ENCODE measurements at places on chromosomes 7 and 10.

GRCh38 chr10:30176776-30177533 is 117.6 kb upstream of the JCAD start:
- no peaks in the 10 kb centered on the region for H3K36me3 ChIP-seq
- no peak overlapping the region for H3K4me3 ChIP-seq

DNA sequence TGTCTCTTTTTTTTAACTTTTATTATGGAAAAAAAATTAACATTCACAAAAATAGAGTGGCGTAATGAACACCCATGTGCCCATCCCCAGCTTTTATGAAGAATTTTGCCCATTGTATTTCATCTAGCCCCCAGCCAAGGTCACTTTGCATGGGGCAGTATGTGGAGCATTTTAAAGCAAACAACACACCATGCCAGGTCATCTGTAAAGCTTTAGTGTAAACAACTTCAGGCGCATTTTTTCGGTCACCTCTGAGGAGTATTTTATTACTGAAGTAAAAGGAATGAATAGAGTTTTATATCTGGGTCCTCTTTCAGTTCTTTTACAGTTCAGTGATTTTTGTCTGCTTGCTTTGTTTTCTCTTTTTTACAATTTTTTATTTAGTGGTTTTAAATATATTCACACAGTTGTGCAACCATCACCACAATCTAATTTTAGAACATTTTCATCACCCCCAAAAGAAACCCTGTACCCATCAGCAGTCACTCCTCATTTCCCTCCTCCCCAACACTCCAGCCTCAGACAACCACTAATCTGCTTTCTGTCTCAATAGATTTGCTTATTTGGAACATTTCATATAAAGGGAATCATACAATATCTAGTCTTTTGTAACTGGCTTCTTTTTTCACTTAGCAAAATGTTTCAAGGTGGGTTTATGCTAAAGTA is 87.9 kb downstream of the SLC37A3 start:
- no peaks in the 10 kb centered on the region for H3K4me1 ChIP-seq
- DNase-seq, result no peak
- no peaks in the 10 kb centered on the region for H3K36me3 ChIP-seq
- no peak overlapping the region for H3K4me3 ChIP-seq

- no peaks in the 10 kb centered on the region for H3K4me1 ChIP-seq
- H3K36me3 ChIP-seq, result no peaks in the 10 kb centered on the region
- H3K4me3 ChIP-seq, result no peak overlapping the region
- H3K27me3 ChIP-seq, result no peaks in the 10 kb centered on the region
Measured at GRCh38 chr7:87570178-87570577, 30.5 kb downstream of the ABCB1 start.

GRCh38 chr10:24912215-24912614 is 40.2 kb downstream of the PRTFDC1 start:
- no peak overlapping the region for H3K4me3 ChIP-seq
- H3K36me3 ChIP-seq, result no peaks in the 10 kb centered on the region
- no peaks in the 10 kb centered on the region for H3K4me1 ChIP-seq
- no peaks in the 10 kb centered on the region for H3K27me3 ChIP-seq
- DNase-seq, result no peak
- no peak overlapping the region for H3K27ac ChIP-seq

DNA sequence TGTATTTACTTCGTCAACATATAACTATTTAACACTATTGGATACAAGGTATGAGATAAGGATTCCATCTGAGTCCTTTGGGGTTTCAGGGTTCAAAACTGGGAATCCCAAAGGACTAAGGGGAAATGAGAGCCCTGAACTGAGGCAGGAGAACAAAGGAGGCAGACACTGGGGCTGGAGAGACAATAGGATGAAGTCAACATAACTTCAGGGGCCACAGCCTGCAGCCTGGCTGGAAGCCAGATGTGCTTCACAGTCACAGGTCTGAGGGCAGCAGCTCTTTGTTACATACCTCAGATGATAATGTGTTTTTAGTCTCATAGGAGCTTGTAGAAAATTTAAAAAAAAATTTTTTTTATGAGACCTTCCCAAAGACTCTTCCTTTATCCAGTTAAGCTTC is 73.3 kb downstream of the NRF1 start:
- H3K27ac ChIP-seq, result no peak overlapping the region
- no peaks in the 10 kb centered on the region for H3K27me3 ChIP-seq
- no peak for DNase-seq
- no peaks in the 10 kb centered on the region for H3K4me1 ChIP-seq
- no peak overlapping the region for H3K4me3 ChIP-seq

- no peaks in the 10 kb centered on the region for H3K36me3 ChIP-seq
- DNase-seq, result no peak
- H3K27me3 ChIP-seq, result peaks cover 27% of the 10 kb centered on the region
- H3K4me3 ChIP-seq, result no peak overlapping the region
Measured at GRCh38 chr7:44320141-44320540, 5.3 kb downstream of the CAMK2B start.

DNA sequence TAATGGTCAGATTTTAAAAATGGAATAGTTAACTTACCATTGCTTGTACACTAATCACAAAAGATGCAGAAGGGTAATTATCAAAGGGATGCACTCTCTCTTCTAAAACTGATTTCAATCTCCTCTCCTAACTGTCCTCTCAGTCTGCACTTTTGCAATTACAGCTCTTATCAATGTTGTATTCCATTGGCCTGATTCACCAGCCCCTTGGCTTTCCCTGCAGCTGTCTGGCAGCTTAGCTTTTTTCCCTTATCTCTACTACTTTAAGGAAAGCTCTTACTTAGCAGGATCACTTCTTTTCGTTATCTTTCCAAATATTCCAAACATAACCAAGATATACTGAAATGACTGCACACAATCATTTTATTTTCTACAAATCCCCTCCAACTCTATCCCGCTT is 448.8 kb downstream of the GRM8 start:
- no peak overlapping the region for H3K4me3 ChIP-seq
- H3K27me3 ChIP-seq, result no peaks in the 10 kb centered on the region

DNA sequence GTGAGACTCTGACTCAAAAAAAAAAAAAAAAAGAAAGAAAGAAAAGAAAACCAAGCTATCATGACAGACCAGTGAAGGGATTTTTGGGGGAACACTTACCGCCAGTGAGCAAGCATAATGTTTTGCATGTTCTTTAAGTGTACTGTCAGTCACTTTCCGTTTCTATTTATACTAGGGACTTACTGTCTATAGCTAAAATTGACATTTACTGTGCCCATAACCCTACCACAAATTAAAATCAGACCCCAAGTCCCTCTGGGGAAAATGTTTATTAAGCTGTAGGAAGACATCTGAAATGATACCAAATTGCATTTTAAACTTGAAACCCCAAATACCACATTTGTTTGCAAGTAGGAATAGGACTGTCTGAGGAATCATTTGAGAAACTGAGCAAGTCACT is 252.8 kb downstream of the TRIL start:
- peak; percentile 48 for DNase-seq
- H3K4me1 ChIP-seq, result peaks cover 5% of the 10 kb centered on the region
- H3K4me3 ChIP-seq, result no peak overlapping the region
- no peaks in the 10 kb centered on the region for H3K36me3 ChIP-seq

DNA sequence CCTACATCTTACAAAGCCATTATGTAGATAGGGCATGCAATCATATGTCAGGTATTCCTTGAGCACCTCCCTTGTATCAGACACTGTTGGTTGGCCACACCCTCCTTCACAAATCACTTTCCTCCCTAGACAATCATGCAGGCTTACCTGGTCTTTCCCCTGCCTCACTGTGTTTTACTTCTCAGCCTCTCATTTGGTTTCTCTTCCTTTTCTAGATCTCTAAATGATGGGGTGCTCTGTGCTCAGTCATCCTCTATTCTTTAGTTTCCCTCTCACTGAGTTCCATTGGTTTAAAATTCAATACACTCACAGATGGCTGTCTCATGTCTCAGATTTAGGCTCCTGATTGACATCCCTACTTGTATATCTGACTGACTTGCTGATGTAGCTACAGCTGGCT is 31.4 kb downstream of the ANK3 start:
- H3K4me3 ChIP-seq, result no peak overlapping the region
- DNase-seq, result no peak
- no peaks in the 10 kb centered on the region for H3K36me3 ChIP-seq
- H3K27ac ChIP-seq, result no peak overlapping the region
- no peaks in the 10 kb centered on the region for H3K27me3 ChIP-seq

GRCh38 chr10:10977978-10978377 is 39.7 kb upstream of the CELF2 start:
- H3K27ac ChIP-seq, result no peak overlapping the region
- DNase-seq, result no peak
- no peak overlapping the region for H3K4me3 ChIP-seq
- H3K27me3 ChIP-seq, result no peaks in the 10 kb centered on the region

- DNase-seq, result no peak
- H3K27me3 ChIP-seq, result no peaks in the 10 kb centered on the region
- H3K4me3 ChIP-seq, result no peak overlapping the region
- H3K27ac ChIP-seq, result no peak overlapping the region
- H3K36me3 ChIP-seq, result no peaks in the 10 kb centered on the region
Measured at GRCh38 chr7:69906283-69906995, 308.2 kb downstream of the AUTS2 start.

DNA sequence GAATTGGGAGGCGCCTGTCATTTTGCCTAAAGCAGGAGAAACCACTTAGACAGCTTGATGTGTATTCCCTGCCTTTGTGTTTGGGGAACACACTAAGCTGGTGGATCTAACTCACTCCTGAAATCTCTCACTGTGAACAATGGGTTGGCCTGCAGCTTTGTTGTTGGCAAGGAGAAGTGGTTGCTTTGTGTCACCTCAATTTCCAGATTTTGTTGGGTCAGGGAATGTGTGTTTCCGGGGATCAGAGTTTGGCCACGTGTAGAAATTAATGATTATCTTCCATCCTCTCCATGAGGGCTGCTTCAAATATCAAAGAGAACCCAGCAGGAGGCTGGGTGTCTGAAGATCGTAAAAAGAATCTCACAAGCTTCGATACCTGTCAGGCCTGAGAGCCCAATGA is 27.8 kb downstream of the A1CF start:
- H3K27ac ChIP-seq, result no peak overlapping the region
- no peak overlapping the region for H3K4me3 ChIP-seq
- no peaks in the 10 kb centered on the region for H3K27me3 ChIP-seq
- H3K36me3 ChIP-seq, result no peaks in the 10 kb centered on the region
- no peaks in the 10 kb centered on the region for H3K4me1 ChIP-seq

- no peak overlapping the region for H3K4me3 ChIP-seq
- no peaks in the 10 kb centered on the region for H3K36me3 ChIP-seq
- H3K27ac ChIP-seq, result no peak overlapping the region
- no peak for DNase-seq
Measured at GRCh38 chr7:140591180-140591902, 49.3 kb downstream of the DENND2A start.

- H3K4me1 ChIP-seq, result peaks cover 10% of the 10 kb centered on the region
- H3K27ac ChIP-seq, result no peak within 1 kb of the TSS
- no peak for DNase-seq
- H3K4me3 ChIP-seq, result no peak within 1 kb of the TSS
Measured at GRCh38 chr7:150450491-150451001, at the start of gene GIMAP8. Gene GIMAP8, plus strand, starts transcription at chr7:150450630. Its CDS starts 16,069 bp downstream, at chr7:150466699.

GRCh38 chr7:33425395-33425794 is 296.0 kb downstream of the BBS9 start:
- no peaks in the 10 kb centered on the region for H3K27me3 ChIP-seq
- H3K36me3 ChIP-seq, result no peaks in the 10 kb centered on the region
- H3K4me1 ChIP-seq, result 0 out of 2 replicates have a peak, but pooled peaks cover 5% of the 10 kb centered on the region
- H3K4me3 ChIP-seq, result no peak overlapping the region

GRCh38 chr7:144437370-144438191 is 34.1 kb upstream of the NOBOX start:
- no peak overlapping the region for H3K4me3 ChIP-seq
- no peak overlapping the region for H3K27ac ChIP-seq
- peak; percentile 67 for DNase-seq
- no peaks in the 10 kb centered on the region for H3K4me1 ChIP-seq
- no peaks in the 10 kb centered on the region for H3K27me3 ChIP-seq
- H3K36me3 ChIP-seq, result no peaks in the 10 kb centered on the region

DNA sequence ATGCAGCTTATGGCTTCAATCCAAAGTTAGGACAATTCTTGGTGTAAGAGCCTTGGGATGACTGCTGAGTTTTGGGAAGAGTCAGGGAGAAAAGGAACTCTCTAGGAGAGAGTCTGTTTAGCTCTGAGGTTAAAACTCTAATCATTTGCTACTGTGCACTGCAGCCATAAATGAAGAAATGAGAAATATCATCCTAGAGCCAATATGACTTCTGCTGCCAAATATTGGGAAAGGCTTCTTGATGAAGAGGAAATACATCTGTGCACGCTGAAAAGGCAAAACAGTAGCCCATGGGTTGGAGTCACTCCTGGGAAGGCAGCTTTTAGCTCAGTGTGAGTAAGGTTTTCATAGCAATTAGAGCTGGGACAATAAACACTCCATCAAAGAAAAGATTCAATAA is 308.8 kb downstream of the SFMBT2 start:
- H3K27me3 ChIP-seq, result no peaks in the 10 kb centered on the region
- no peaks in the 10 kb centered on the region for H3K36me3 ChIP-seq
- no peaks in the 10 kb centered on the region for H3K4me1 ChIP-seq
- DNase-seq, result no peak
- H3K4me3 ChIP-seq, result no peak overlapping the region
- no peak overlapping the region for H3K27ac ChIP-seq

GRCh38 chr10:10007957-10008356 is 1009.7 kb upstream of the CELF2 start:
- H3K27ac ChIP-seq, result no peak overlapping the region
- no peaks in the 10 kb centered on the region for H3K36me3 ChIP-seq
- H3K4me1 ChIP-seq, result no peaks in the 10 kb centered on the region

DNA sequence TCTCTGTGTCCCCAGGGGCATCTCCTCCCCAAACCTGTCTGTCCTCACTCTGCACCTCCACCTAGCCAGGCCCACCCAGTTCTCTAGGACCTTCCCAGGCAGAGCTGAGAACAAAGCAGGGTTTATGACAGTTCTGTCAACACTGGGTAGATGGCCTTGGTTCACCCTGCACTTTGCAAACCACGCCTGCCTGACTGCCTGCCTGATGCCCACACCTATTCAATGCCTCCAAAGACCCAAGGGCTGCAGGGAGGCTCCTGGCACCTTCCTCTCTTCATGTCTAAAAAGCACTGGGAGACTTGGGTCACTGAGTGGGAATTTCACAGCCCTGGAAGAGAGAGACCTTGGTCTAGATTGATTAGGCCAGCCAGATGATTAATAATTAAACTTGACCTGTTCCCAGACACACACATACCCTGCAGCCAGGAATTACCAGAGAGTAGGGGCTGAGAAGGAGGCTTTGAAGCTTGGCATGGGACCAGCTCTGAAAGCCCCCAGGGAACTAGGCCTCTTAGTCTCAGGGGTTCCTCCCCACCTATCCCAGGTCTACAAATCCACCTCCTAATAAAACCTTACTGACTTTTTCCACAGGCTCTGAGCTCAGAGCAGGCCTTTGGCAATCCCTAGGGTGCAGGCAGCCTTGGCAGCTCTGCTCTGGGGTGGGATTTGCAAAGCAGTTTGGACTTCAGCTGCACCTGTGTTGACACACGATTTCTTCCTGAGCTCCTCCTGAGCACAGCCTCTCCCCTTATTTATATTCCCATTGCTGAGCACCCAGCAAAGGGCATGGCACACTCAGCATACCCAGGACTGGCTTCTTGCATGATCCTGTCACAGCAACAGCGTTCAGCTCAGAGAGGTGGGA is 25.7 kb upstream of the PDCD4 start:
- H3K4me3 ChIP-seq, result no peak overlapping the region
- H3K27ac ChIP-seq, result no peak overlapping the region
- peaks cover 62% of the 10 kb centered on the region for H3K4me1 ChIP-seq
- no peaks in the 10 kb centered on the region for H3K27me3 ChIP-seq
- no peak for DNase-seq

GRCh38 chr10:67036808-67037207 is 111.0 kb downstream of the LRRTM3 start:
- no peak overlapping the region for H3K27ac ChIP-seq
- no peaks in the 10 kb centered on the region for H3K36me3 ChIP-seq
- no peak for DNase-seq
- no peaks in the 10 kb centered on the region for H3K27me3 ChIP-seq

- H3K27me3 ChIP-seq, result no peaks in the 10 kb centered on the region
- no peak overlapping the region for H3K27ac ChIP-seq
- no peaks in the 10 kb centered on the region for H3K36me3 ChIP-seq
- no peak for DNase-seq
- peaks cover 39% of the 10 kb centered on the region for H3K4me1 ChIP-seq
Measured at GRCh38 chr10:24468281-24468751, 255.4 kb downstream of the ARHGAP21 start.
